Activated CD4-positive, alpha-beta memory T cell treated with anti-CD3 and anti-CD28 coated beads for 36 hours (primary cell): ENCODE measurements at places on chromosomes 13 and 19.

GRCh38 chr13:72170571-72170970 is 303.6 kb upstream of the DACH1 start:
- no peak for DNase-seq

GRCh38 chr19:27935669-27936068 is 1277.3 kb downstream of the UQCRFS1 start:
- DNase-seq = no peak

DNA sequence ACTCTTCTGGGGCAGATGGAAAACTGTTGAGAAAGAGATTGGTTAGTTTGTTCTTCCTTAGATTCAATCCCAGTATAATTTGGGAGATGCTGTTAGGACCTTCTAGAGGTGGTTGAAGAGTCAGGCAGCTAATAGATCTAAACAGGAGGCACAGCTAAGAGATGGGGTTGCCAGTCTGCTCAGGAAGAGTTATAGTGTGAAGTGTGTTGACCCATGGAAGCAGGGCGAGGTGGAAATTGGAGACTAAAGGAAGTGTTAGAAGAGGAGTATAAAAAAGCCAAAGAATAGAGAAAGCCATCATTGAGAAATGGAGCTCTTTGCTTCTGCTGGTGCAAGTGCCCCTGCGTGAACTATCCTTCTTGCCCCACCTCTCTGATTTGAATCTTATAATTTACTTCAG is 3.8 kb upstream of the OXGR1 start:
- DNase-seq = no peak

DNA sequence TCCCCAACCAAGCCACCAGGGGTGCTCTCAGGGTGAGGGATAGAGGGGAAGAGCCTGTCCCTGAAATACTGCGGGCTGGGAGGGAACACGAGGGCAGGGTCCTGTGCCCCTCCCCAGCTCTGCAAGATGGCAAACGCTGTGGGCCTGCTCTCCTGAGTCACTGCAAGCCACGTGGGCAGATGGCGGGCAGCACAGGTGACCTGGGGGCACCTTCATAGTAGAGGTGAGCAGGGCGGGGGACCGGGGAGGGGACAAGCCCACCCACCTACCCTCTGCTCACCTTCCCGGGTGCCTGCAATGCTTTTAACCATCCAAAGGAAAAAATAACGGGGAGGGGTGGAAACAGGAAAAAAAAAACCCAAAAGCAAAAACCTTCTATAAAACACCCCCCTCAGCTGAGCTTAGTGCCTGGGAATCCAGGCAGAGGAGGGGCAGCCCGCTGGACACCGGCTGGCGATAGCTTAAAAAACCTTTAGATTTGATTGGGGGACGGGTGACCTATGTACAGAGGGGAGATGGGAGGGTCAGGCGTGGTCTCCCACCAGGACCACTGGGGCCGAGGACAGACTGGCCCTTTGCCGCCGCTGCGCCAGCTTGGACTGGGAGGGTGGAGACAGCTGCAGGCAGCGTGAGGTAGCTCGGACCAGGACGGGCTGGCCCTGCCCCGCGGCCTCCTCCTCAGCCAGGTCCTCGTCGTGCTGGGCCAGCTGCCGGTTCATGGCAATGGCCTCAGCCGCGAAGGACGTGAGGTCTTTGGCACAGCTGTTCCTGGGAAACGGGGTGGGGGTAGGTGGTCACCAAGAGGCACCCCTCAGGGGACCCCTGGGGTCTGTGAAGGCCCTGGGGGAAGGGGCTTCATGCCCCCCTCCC is 11.7 kb downstream of the MKNK2 start:
- DNase-seq = peak; percentile 11

GRCh38 chr13:110126391-110126961 is 180.5 kb downstream of the COL4A1 start:
- no peak for DNase-seq

GRCh38 chr13:66098931-66099628 is 1131.1 kb downstream of the PCDH9 start:
- DNase-seq = no peak

DNA sequence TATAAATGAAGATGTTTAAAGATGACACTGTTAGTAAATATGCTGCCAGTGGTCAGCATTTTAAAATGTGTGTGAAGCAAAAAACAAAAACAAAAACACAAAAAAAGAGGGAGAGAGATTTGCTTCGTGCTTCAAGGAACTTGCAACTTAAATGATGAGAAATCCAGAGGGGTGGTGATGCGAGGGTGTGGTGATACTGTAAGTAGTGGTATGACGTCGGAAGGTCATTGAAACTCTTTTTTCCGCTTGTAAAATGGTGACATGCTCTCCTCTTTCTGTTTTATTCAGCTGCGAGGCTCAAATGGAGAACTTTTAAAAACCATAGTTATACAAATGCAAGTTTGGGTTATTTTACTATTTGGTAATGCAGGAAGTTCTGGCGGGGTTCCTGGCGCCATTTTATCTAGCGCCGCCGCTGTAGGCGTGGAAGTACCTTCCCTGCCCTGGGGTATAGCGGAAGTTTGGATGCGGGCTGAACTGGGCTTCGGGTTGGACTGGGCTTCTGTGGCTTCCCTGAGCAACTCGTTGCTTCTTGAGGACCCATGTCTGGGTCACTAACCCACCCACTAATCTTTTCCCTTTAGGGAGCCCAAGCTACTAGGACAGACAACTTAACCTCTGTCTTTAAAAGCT is 34.8 kb downstream of the DGKH start:
- peak; percentile 18 for DNase-seq

DNA sequence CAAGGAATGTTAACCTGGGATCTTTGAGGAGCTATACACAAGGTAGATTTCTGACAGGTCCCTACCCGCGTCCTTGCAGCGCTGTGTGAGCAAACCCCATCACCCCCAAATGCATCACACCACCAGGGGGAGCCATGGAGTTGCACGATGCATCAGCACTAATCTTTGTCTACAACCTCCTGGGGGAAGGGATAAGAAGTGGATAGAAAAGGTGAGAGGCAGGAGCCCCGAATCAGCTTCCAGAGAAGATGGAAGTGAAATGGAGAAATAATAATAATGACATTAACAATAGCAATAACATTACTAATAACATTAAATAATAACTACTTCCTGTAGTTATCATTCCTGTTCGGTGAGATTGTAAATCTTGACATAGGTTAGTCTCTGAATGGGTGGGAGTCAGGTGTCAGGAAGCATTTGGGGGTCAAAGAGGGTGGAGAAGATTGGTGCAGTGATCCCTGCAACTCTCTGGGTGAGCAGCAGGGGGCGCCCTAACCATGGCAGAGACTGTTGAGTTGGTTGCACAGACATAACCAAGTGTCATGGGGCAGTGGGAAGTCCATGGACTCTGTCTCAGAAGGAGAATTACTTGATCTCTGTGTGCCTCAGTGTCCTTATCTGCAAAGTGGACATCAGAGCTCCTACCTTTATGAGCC is 16.5 kb downstream of the SIGLEC7 start:
- DNase-seq = peak; percentile 86

GRCh38 chr13:99062593-99062992 is 84.7 kb upstream of the DOCK9 start:
- no peak for DNase-seq

DNA sequence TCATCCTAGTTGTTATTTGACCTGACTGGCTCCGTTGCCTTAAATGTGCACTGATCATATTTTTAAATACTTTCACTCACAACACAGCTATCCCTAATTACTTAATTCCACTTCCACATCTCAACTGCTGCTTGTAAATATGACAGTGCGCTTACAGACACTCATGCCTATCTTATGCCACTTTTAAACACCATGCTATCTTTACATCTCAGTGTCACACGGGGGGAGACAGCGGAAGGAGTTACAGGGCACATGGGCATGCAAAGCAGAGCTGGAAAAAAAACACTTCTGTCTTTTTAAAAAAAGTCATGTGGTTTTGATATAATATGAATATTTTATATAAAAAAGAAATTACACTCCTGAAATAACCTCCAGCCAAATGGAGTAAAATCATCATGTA is 44.1 kb downstream of the SMAD9 start:
- no peak for DNase-seq

DNA sequence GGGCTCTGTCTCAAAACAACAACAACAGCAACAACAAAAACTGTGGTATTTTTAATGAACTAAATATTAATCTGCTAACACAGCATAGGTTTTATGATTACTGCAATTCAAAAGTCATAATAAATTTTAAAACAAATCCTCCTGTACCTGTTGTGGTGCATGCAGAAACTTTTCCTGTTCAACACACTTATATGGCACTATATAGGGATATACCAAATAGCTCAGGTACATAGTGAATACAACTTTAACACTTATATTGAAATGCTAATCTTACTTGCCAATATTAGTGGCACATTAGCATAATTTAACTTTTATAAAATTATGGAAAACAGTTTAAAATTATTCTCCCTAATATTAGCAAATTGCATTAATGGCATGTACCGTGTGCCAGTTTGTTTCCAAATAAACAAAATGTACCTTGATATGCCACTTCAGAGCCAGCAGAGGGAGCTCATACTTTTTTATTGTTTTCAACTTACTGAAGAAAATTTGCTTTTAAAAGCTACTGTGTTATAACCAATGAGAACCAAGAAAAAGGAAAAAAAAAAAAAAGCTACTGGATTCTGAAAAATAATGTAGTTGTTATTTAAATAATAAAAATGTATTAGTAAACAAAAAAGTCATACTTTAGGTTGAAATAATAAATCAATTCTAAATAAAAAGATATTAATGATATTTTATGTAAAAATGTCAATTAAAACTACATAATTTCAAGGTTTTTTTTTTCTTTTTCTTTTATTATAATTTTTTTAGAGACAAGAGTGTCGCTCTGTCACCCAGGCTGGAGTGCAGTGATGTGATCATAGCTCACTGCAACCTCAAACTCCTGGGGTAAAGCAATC is 18.0 kb upstream of the RBM26 start:
- DNase-seq = no peak

DNA sequence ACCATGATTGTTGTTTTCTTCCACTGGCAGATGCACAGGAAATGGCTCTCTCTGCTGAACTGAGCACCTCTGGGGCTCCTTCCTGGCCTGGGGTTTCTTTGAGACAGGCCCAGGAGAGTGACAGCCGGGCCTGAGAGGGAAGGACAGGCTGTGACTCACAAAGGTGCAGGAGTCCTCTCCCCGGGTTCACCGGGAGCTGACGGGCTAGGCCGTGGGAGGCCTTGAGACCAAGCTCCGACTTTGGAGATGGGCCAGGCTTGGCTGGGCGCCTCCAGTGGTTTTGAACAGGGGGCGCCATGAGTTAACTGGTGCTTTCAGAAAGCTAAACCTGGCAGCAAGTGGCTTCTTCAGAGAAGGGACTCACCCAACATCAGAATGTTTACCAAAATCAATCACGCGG is 143.4 kb downstream of the URI1 start:
- DNase-seq = peak; percentile 23

GRCh38 chr13:28251466-28251865 is 113.1 kb downstream of the PAN3 start:
- DNase-seq = no peak

GRCh38 chr13:52975969-52976368 is 52.6 kb upstream of the OLFM4 start:
- DNase-seq = no peak

GRCh38 chr13:50158385-50159165 is 143.3 kb downstream of the KCNRG start:
- DNase-seq = no peak

- DNase-seq = no peak
Measured at GRCh38 chr13:61608138-61608537, 192.5 kb upstream of the PCDH20 start.

- no peak for DNase-seq
Measured at GRCh38 chr19:42474743-42475142, 32.0 kb upstream of the CXCL17 start.

DNA sequence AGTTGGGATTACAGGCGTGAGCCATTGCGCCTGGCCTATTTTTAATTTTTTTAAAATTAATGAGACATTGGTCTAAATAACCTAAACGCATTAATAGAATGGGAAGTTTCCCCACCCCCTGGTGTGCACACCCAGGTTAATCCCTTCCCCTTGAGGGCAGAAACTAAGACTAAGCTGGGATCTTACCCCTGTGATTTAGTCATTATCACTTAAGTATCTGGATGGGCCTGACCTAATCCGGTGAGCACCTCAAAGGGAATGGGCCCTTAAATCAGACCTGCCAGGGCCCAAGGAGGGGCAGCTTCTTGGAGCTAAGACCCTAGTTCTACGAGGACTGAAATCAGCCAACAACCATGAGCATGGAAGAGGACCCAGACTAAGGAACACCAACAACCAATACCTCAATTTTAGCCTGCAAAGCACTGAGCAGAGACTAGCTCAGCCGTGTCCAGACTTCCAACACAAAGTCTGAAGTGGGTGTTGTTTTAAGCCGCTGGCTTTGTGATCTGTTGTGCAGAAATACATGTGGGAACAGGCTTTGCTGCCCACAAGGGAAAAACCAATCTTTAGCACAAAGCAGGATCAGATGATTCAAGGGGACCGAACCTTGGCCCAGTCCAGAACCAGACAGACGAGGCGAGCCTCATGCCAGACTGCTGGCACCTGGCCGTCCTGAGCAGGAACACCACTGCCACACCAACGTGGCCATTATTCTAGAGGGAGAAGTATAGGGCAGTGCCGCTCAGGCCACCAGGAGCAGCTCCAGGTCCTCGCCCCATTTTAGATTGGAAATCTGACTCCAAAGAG is 7.1 kb downstream of the UBE2S start:
- no peak for DNase-seq
